ENCODE measurements at places on chromosomes 3 and 15.

DNA sequence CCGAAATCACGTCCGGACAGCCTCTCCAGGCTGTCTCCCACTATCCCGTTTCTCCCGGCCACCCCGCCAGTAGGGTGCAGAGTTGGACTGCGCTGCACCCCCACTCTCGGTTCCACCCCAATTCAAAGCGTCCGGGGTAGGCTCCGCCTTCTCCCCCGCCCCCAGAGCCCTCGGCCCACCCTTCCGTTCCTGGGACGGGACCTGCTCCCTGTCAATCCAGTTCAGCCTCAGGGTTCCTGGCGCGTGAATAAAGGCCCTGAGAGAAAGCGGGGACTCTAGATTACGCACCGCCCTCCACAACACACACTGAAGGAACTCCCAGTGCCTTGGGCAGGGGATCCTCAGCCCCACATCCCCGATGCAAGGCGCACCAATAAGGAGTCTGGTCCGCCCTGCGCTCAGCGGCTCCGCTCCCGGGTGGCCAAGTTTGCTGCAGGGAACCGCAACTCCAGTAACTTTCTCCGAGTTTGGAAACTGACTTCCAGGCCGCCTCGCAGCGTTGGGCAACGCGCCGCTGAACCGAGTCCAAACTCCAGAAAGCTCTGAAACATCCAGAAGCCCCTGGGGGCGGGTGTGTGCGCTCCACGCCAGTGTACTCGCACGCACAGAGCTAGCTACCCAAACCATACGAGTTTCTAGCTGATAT, 1.9 kb downstream of the ADAMTS9 start:
- peak; percentile 75 for DNase-seq

DNA sequence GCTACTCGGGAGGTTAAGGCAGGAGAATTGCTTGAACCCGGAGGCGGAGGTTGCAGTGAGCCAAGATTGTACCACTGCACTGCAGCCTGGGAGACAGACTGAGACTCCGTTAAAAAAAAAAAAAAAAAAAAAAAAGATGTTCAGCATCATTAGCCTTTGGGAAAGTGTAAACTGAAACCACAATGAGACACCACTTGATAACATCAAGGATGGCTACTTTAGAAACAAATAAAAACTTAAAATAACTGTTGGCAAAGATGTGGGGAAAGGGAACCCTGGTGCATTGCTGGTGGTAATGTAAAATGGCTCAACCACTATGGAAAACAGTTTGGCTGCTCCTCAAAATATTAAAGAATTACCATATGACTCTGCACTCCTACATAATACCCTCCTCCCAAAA, 1.9 kb downstream of the LEO1 start:
- DNase-seq: no peak

- no peak for DNase-seq
Measured at GRCh38 chr15:59384507-59384906, 11.8 kb upstream of the MYO1E start.

GRCh38 chr3:125072301-125072700, 16.5 kb upstream of the HEG1 start:
- DNase-seq: no peak

DNA sequence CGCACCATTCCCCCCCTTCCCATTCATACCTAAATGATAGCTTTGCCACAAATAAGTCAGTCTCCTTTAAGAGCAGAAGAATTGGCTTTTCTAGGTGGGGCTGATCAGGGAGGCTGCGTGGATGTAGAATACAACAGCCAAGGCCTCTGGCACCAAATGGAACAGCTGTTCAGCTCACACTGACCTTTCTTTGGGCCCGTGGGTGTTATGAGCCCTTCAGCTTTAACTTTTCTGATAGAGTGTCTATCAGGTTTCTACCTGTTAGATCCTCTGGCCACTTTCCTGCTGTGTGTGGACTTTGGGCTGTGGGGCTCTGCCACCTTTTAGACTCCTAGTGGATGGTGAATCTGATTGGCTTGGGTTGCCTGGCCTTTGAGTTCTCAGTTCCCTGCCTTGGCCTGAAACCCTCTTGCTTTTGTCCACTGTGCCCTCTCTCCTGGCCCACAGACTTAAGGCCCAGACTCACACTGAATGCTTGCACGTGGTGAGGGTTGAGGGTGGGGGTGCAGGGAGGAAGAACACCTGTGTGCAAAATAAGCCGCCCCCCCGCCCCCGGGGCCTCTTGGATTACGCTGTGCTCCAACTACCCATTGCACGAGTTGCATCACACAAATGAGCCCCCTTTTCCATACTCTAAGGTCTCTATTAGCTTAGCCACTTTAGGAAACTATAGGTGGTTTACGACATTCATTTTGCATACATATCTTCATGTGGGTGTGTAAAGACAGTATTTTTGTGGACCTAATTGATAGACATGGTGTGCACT, 1.3 kb upstream of the RFX7 start:
- no peak for DNase-seq

DNA sequence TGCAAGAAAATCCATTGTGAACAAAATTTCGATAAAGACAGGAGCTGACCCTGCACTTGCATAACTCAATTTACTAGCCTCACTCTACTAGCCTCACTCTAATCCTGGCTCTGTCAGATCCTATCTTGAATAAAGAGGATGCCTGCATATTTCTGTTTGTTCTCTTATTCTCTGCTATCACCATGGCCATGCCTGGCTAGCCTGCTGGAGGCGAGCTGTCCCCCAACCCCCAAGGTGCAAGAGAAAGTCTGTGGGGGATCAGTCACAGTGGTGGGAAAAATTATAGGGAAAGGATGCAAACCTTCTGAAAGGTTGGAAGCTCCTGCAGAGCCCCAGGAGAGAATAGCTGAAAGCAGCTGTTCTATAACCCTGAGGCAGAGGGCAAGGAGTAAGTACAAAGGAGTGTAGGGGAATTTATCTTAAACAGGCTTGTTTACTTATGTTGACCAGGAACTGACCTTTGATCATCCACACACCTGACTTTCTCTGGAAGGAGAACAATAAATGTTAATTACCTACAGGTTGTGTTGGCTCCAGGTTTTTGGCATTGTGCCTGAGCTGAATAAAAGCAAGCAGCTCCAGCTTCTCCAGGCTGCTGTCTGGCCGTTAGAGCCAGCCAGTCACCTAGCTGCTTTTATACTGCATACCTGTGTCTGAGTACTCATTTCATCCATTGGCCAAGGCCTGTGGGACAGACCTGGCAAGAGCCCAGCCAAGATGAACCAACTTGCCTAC, 137.7 kb upstream of the RASGRP1 start:
- no peak for DNase-seq

GRCh38 chr15:63212050-63213004, 22.9 kb downstream of the RAB8B start:
- no peak for DNase-seq

DNA sequence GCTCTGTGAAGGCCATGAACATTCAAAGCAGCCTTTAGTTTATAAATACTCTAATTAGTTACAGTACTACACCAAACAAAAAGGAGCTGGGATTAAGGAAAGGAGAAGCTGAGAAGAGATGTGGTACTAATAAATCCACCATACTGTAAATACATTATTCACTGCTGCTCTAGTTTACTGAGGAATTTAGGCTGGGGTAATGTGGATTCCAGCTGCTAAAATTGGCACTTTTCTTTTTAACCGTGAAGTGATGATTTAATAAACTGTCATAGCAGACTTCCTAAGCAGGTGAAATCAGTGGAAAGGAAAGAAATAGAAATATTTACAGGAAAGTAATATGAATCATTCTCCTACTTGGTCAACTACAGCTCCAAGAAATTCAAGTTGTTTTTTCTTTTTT, 88.7 kb downstream of the TFG start:
- no peak for DNase-seq

- no peak for DNase-seq
Measured at GRCh38 chr3:35602395-35602936, 36.9 kb upstream of the ARPP21 start.

DNA sequence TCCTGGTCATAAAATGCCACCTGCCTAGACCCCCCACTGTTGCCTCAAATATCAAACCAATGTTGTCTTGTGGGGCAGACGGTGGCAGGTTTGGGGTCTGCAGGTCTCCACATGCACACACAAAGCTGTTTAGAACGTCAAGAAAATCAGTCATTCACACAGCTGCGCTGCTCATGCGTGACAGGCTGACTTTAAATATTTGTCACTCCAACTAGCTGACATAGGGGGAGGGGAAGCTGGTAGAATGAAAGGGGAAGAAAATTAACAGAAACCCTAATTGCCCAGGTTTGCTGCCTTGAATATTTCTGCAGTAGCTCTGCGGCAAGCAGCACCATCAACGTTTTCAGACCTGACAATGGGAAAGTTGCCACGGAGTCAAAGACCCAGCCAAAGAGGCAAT, 201.8 kb downstream of the ABHD5 start:
- no peak for DNase-seq

GRCh38 chr3:5201536-5201935, 14.0 kb downstream of the EDEM1 start:
- no peak for DNase-seq

- no peak for DNase-seq
Measured at GRCh38 chr3:72274493-72275330, 489.8 kb upstream of the PROK2 start.

DNA sequence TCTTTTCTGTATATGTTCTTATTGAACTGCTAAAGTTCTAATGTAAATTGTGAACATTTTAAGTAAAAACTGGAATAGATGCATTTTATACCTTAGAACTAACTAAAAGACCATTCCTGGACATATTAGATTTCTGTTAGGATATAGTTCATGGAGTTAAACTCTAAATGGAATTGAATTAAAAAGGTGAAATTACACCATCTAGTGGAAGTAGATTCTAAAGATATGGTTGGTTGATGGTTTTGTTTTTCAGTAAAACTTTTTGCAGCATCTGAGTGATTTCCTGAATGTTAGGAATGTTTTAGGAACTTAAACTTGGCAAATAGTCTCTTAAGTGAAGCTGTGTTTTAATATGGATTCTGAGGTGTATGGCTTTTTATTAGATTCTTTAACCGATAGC, 96.8 kb downstream of the SLMAP start:
- no peak for DNase-seq

DNA sequence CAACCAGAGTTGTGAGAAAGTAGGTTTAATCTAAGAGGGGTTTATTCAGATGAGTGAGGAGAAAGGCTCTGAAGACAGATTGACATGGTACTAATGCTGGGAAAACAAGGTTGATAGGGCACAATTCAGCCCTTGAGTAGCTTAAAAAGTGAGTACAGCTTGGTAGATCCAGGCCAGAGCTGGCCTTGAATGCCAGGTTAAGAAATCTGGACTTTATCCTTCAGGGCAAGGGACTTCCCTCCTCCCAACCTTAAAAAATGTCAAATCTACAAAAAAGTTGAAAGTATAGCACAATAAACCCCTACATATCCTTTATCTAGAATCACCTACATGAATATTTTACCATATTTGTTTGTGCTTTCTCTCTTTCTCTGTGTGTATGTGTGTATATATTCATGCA, 7.9 kb downstream of the TM4SF18 start:
- DNase-seq: no peak

DNA sequence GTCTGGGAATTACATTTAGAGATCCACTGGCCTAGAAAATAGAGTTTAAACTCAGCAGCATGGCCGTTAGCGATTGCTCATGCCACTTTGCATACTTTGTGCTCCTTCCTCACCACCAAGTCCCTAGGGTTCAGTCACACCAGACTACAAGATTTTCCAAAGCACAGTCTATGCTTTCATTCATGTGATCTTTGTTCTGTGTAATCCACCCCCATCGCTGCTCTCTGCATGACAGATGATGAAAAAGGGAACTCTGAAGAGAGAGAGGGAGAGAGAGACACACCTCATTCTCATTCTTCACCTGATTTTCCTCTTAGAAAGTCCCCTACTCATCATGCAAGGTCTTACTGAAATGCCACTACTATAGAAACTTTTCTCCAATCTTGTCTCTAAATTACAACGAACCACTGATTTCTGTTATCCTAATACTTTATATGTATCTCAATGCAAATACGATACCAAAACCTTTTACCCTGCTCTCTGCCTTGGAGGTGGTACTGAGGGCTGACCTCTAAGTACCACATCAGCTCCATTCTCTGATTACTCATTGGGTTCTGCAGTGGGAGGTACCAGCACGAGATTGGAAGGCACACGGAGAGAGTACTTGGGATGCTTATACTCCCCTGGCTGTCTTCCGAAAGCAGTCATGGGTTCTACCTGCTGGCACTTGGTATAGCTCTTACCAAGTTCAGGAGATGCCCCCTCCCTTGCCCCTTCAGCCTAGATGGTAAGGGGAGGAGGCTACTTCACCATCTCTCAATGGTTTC, 1.1 kb upstream of the PARP15 start:
- DNase-seq: no peak

- no peak for DNase-seq
Measured at GRCh38 chr15:99399618-99400017, 148.3 kb downstream of the LRRC28 start.

- peak; percentile 29 for DNase-seq
Measured at GRCh38 chr3:72887705-72888545, at the start of gene GXYLT2. Gene GXYLT2 (plus strand): TSS chr3:72888046. CDS start chr3:72888234, 188 bp downstream.

DNA sequence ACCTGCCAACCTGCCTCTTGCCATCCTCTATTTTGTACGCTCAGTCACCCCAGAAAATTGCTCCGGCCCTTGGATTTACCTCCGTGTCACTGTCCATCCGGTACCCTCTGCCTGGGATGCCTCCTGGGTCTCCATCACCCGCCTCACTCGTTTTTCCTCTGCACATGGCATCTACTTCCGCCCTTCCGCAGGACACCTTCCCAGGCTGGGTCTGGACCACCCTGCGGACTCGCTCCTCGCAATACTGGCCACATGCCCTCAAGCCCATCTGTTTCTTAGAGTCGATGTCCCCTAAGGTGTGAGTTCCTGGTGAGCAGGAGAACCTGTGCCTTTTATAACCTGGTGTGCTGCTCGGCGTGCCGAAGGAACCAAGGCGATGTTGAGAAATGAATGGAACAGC, 58.5 kb downstream of the APBA2 start:
- no peak for DNase-seq

GRCh38 chr15:27028858-27029477, 58.0 kb downstream of the GABRG3 start:
- DNase-seq: no peak

DNA sequence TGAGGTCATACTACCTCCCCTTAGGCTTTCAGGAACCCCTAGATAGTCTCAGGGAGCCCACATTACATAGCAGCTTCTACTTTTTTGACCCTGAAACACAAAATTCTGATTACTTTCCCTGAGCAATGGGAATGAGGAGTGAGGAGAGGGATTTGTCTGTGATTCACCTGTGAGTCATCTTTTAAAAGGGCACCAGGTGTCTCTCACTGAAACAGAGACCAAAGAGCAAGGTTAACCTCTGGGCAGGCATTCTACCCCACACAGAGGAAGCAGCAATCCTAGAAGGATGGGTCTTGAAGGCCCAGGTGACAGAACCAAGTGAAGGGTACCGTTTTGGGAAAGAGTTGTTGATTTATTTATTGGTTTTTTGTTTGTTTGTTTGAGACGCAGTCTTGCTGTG, 31.1 kb upstream of the UBE2E2 start:
- no peak for DNase-seq

GRCh38 chr3:35183927-35184675, 455.2 kb upstream of the ARPP21 start:
- DNase-seq: no peak

- DNase-seq: no peak
Measured at GRCh38 chr3:184328516-184328915, 8.9 kb upstream of the FAM131A start.

DNA sequence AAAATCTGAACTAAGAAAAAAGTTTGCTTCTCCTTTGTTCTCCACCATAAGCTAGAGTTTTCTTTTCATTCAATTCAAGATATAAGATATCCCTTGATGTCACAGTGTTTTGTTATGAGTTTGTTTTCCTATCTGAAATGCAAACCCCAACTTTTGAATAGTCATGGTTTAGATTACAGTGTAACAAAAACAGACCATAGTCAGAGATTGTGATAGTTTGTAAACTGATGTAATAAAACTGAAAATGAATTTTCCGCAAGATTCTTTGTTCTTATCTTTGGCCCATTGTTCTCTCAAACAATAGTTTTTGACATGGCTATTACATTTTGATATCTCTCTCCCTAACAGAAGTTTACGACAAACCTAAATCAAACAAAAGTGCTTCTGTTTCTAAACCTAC, 121.7 kb upstream of the GADL1 start:
- no peak for DNase-seq
